ENCODE measurements at places on chromosomes 1 and 21.

DNA sequence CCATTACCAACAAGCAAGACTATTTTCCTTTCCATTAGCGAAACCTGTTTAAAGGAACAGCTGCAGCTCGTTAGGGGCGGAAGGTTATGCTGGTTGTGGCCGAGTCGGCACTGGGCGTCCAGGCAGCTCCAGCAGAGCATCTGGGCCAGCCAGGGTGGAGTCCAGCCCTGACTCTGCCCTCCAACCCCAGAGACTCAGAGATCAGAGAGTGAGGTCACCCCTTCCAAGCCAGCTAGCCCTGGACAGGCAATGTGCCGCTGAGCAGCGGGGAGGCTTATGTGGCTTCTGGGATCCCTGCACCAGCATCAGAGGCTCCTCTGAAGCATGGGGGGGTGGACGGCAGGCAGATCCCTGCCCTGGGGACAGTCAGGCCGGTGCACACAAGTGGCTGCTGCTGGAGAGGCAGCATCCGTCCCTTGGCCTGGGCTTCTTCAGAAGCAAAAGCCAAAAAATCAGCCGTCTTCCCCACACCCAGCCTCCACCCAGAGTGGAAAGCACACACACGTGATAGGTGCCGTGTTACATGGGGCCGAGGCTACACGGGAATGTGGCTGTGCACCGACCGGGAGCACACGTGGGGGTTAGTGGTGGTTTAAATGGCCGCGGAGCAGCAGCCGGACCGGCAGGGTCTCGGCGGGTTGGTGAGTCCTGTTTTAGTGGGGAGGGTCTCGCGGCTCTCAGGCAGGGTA, 30.1 kb downstream of the SLC66A1 start:
- DNase-seq = no peak

- no peak for DNase-seq
Measured at GRCh38 chr1:62309906-62310305, 9.3 kb downstream of the KANK4 start.

DNA sequence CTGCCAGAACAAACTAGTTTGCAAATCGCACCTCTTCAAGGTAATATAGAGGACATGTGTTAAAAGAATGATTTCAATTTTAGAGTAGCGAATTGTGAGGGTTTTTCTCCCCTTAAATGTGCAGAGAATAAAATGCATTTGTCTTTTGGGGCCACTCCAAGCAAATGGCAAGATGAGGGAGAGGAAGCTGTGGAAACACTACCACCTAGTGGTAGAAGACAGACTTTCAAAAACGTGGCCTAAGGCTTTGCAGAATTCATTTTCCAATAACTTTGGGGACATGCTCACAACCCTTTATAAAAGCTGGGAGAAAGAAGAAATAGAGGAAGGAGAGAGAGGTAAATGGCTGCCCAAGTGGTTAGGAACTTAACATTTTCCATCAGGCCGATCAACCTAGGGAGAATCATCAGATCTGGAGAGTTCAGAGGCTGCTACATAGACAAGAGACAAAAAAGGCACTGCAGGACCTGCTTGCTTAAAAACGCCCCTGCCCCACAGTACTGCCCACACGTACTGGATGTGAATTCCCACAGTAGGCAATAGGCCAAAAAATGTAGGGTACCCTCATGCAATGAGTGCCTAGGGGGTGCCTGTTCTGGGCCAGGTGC, 15.7 kb upstream of the RCAN1 start:
- peak; percentile 63 for DNase-seq

DNA sequence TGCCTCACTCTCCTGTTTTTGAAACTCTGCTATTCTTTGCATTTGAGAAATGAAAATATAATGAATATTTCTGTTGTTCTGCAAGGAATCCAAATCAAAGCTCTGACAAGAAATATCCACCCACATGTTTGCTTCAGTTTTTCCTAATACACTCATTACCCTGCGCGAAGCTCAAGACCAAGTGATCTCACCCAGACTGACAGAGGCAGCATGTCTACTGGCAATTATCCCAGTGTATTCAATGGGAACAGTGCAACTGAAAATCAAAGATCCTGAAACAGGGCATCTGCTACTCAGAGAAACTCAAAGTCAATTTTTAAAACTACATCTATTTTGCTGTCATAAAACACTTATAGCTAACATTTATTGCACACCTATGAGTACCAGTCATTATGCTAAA, 321.0 kb upstream of the LRRC7 start:
- no peak for DNase-seq

DNA sequence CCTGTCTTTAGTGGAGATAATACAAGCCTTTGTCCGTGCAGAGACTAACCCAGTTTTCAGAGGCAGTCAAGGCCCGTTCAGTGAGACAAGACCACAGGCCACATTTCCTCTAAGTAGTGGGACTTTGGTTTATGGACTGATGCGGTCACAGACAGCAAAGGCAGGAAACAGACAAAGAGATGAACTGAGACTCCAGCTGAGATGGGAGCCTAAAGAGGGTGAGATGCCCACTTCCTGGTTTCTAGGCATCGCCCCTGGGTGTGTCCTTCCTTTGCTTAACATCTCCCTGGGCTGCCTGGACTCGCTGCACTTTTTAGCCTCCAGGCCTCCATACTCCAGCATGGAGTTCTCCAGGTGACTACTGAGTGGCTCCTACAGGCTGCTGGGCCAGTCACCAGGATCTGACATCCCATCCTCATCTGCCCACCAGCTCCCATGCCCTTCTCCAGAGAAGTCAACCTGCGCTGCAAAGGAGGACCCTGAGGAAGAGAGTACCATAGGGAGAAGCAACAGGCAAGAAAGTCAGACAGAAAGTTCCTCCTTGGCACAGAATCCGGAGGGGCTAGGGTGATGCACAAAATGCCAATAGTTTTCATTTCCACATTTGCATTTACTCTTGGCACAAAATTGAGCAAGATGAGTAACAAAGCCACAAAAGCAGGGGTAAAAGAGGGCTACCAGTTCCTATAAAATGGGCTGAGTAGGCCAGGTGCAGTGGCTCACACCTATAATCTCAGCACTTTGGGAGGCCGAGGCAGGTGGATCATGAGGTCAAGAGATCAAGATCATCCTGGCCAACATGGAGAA, 15.1 kb downstream of the THEMIS2 start:
- DNase-seq = no peak

- peak; percentile 61 for DNase-seq
Measured at GRCh38 chr21:41213021-41213420, 45.1 kb downstream of the BACE2 start.

- DNase-seq = no peak
Measured at GRCh38 chr21:31258073-31258472, 86.0 kb downstream of the TIAM1 start.

- DNase-seq = no peak
Measured at GRCh38 chr1:27238032-27238431, 3.6 kb downstream of the WDTC1 start.

DNA sequence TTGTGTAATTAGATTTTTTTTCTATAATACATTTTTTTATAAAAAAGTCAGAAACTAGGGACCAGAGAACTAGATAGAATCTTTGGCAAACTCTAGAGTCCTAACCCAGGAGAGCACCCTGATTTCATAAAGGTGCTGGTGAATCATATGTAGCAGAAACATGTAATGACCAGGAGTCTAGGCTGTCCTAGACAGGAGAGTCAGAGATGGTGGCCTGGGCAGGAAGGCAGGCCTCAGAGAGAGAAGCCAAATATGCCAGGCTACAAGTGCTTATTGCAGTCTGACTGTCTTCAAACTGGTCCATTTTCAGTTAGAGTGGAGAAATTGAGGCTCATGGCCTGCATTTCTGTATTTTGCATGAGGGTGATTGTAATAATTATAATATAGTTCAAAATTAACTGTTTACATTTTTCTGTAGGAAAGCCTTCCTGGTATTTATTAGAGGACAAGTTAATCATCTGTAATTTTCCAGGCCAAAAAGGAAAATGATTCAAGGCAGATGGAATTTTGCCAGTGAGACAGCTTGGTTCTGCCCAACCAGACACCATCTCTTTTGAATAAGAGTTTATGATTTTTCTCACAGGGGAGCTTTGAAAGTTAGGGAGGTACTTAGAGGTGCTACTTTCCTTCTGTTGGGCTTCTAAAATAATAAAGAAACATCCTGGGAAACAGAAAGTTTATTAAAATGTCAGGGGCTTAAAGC, 129.8 kb downstream of the S1PR1 start:
- no peak for DNase-seq

GRCh38 chr1:168507231-168507630, 36.6 kb downstream of the XCL2 start:
- peak; percentile 42 for DNase-seq

DNA sequence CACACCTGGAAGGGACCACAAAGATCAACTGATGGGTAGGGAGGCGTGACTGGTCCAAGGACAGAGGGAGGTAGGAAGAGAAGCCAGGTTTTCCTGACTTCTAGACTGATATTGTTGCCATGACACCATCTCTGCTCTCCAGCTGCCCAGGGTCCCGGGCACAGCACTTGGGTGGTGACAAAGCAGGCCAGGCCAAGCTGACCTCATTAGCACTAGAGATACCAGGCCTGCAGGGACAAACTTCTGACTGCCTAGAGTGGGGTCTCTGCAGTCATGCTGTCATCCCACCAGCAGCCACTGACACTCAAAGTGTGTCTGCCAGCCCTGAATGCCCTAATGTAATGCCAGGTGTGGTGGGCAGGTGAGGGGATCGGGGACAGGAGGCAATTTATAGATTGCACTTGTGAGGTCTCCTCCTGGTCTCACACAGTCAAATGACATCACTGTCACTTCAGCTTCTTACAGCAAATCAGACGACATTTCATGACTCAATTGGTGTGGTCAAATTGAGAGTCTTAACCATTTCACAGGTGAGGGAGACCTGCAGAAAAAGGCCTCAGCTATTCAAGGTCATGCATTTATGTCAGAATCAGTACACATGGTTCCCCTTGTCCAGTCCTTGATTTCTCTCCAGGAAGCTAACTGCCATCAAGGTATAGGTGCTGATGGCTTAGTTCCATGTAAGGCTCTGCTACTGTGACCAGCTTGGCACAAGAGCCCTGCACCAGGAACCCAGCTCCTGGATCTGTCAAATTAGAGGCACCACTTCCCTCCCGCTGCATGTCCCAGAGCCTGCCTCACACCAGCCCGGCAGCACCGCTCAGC, 2.7 kb downstream of the SLC9A1 start:
- no peak for DNase-seq

Data from neural progenitor cell (in vitro differentiated cells).